ENCODE measurements at places on chromosomes 4 and X.
A peak's percentile ranks its signal among the peaks of the same experiment; 100 is the strongest.

GRCh38 chr4:105509714-105510113, 35.9 kb upstream of the PPA2 start:
- no peak for DNase-seq

GRCh38 chr4:159484864-159485263, 382.0 kb downstream of the RAPGEF2 start:
- no peak for DNase-seq

GRCh38 chrX:54178100-54178940, 4.7 kb downstream of the FAM120C start:
- DNase-seq: peak; percentile 80

GRCh38 chrX:11577603-11578002, 88.1 kb downstream of the ARHGAP6 start:
- no peak for DNase-seq

- no peak for DNase-seq
Observed at GRCh38 chr4:13710246-13710885, 82.8 kb upstream of the BOD1L1 start.

GRCh38 chr4:151202851-151203455, 74.0 kb upstream of the PRSS48 start:
- DNase-seq: peak; percentile 34

DNA sequence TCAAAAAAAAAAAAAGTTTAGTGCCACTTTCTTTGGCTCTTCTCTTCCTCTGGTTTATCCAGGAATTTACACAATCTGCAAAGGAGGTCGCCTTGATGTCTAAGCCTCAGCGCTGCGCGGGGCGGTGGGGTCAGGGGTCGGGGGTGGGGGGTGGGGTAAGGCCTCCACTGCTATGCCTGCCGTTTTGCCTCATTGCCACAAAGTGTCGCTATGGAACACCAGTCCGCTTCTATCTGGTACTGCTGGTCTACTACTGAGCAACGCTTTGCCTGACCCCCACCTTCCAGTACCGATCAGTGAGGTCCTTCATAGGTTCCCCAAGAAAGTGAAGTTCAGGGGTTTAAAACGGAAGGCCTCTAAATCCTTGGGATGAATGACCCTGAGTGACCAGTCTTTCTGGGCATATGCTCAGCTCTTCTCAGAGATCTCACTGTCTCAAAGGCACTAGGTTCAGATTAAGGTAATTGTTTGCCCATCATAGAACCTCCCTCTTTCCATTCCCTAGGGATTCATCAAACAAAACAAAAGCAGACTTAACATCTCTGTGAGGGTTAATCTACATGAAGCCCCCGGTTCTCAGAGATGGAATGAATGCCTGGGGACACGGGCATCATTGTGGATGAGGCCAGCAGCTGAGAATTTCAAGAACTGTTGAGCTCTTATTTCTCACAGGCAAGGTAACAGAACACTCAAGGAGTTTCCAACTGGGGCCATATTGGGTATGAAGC, 16.9 kb upstream of the TSR2 start:
- DNase-seq: no peak

DNA sequence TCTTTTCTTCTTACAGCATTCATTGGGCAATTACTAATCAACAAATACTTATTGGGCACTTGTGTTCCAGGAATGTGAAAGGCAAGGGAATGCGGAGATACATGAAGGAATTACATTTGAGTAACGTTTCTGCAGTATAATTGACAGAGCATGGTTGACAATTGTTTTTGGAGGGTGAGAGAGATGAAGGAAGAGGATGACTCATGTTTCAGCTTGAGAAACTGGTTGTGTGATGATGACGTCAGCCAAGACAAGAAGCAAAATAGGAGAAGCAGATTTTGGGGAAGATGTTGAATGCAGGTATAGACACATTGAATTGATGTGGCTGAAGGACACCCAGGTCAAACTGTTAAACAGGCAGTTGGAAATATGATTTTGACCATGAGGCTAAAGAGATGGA, 8.0 kb upstream of the CPEB2 start:
- peak; percentile 76 for DNase-seq

- peak; percentile 77 for DNase-seq
Observed at GRCh38 chr4:153652051-153652784, 31.9 kb upstream of the TLR2 start.

All from fibroblast of mammary gland (primary cell).